ENCODE measurements at places on chromosomes 3 and 15. TPM values are rescaled to one million over a fixed set of nuclear protein-coding genes. Genes with fewer than 3 reads are reported as not detected.

TGM4 gene
- not detected for polyA plus RNA-seq

ADGRG7 gene
- polyA plus RNA-seq: 0.12 TPM

CXCR6 gene
- polyA plus RNA-seq: not detected

TCAIM gene
- 29.5 TPM for polyA plus RNA-seq

DLL4 gene
- 0.30 TPM for polyA plus RNA-seq

COL6A5 gene
- 6.0 TPM for polyA plus RNA-seq

SECISBP2L gene
- 5.4 TPM for polyA plus RNA-seq

IL17RB gene
- 2.8 TPM for polyA plus RNA-seq

LRRN1 gene
- polyA plus RNA-seq: not detected

TMEM212 gene
- polyA plus RNA-seq: not detected

LTF gene
- not detected for polyA plus RNA-seq

ISLR gene
- not detected for polyA plus RNA-seq

IL16 gene
- polyA plus RNA-seq: 15.0 TPM

DNA sequence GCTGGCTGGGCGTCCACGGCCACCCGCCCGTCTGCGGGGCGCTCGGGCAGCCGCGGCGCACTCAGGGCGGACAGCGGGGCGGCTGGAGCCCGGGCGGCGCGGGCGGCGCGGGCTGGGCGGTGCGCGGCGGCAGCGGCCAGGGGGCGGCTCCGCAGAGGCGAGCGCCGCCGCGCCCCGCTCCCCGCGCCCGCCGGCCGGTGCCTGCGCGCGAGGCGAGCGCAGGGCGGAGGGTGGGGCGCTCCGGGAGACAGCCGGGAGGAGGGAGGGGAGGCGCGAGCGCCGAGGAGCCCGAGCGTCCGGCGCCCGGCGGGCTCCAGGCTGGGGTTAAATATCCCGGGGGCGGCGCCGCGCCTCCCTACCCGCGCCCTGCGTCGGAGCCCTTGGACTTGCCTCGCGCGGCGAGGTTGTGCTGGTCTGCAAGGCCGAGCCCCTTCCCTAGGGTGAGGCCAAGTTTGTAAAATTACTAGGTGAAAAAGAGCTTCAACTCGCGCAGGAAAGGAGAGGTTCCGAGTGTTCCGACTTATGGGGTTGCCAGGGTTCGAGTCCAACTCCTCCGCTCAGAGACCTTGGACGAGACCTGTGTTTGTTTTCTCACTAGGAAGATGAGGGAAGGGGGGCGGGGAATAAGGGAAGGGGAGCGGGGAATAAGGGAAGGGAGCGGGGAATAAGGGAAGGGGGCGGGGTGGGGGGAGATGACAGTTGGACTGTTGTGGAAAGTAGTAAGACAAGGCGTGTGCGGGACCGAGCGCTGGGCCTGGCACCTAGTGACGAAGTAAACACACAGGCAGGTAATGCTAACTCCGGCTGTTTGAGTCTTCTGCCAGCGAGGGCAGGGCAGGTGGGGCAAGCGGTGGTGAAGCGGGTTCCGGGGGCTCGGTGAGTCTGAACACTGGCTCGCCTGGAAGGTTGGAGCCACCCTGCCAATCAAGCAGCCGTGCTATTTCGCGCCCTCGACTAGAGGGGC is at the start of gene TNFAIP8L3:
Gene TNFAIP8L3, minus strand, starts transcription at position 301 of the 964 bp plus-strand sequence. CDS start 311 bp downstream, outside the sequence.
- no peak for DNase-seq

DNA sequence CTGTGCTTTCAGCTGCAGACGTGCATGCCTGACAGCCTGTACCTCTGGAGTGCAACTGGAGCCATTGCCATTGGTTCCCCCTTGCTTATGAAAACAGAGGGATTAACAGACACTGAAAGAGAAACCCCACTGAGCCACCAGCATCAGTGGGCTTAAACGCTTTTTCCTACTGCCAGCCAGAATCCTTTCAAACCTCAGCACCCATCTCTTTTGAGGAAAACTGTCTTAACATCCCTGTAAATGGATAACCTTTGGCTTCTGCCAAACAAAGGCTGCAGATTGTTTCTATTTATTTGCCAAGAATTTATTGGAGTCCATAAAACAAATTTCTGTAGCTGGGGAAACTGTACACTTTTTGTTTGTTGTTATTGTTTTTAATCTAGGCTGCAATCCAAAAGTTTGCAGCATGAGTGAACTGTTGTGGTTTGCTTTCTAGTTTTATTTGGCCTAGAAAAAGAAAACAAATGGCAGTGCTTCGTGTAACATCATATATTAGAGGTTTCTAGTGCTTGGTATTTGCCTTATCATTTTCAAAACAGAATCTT is 369.2 kb upstream of the IL12A start:
- no peak for DNase-seq

DNA sequence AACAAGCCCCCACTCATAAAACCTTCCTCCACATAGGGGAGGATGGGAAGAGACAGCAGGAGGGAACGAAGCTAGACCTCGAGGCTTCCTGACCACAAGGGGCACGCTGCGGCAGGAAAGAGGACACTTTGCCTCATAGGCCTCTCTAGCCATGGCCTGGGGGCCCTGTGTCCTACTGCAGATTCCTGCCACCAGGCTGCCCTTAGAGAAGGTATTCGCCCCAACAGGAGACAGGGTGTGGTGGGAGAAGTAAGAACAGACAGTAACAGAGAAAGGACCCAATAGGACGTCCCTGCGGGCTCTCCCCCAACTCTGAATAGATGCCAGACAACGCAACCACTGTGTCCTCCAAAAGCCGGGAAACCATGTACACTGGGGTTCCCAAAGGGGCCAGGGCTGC is 36.8 kb downstream of the ADCY5 start:
- DNase-seq: no peak

DNA sequence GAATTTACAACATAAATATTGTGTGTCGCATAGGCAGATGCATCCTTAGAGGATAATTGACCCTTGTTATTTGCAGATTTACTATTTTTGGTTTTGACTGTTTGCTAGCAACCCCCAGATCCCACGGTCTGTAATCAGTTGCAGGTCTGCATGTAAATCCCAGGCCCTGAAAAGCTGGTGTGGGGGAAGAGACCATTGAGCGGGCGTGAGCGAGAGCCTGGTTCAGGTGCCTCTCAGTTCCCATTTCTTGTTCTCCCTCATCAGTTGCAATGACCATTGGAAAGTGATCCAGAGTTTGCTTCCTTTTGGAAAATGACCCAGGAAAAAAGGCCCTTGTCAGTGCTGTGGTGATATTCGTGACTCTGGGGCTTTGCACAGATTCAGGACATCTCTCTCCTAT is 238.9 kb downstream of the UACA start:
- no peak for DNase-seq

DNA sequence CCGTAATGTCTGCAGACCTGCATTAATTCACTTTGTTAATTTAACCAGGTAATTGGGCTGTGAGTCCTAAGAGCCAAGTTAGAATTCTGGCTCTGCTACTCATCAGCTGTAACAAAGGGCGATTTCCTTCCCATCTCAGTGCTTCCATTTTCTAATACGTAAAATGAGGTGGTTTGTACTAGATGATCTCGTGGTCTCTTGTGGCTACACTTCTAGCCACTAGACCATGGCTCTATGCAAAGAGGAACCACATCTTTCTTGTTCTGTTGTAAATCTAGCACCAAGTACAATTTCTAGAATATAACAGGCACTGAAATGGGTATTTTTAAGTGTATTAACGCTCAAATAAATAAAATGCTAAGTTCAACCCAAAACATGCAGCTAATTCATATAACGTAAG is 174.4 kb upstream of the THBS1 start:
- no peak for DNase-seq

DNA sequence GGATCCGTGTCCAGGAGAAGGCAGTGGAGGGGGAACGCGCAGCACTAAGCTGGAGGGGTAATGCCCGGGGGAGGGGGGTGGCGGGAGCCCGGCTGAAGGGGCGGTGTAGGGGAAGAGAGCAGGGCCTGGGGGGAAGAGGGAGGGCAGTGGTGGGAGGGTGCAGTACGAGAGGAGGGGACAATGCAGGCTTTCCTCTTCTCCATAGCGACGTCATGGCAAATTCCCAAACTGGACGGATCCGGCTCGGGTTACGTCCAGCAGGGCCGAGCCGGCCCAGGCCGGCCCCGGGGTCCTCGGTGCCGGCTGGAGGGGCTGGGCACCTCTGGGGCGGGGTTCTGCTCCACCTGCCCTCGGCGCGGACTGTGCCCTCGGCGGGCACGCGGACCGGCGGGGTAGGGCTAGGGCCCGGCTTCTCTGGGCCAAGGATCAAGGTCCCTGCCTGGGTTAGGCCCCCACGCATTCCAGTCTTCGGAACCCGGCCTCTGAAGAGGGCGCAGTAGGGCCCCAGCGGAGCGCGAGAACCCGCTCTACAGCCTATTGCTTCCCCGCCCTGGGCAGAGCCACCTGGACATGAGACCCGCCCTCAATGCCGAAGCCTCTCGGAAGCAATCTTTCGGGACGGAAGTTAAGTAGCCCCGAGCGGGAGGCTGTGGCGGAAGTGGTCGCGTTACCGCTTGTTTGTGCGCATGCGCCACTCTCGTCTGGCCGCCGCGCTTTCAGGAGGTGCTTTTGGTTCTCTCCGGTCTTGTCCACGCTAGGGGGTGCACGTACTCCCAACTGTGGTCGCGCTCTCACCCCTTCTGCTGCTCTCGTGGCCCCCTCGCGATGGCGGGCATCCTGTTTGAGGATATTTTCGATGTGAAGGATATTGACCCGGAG is 1.4 kb downstream of the POLR2H start:
- peak; percentile 89 for DNase-seq

GRCh38 chr15:90009301-90010022 is 8.3 kb downstream of the ZNF710 start:
- DNase-seq: no peak

- no peak for DNase-seq
Observed at GRCh38 chr15:74024687-74025086, 30.2 kb downstream of the PML start.

DNA sequence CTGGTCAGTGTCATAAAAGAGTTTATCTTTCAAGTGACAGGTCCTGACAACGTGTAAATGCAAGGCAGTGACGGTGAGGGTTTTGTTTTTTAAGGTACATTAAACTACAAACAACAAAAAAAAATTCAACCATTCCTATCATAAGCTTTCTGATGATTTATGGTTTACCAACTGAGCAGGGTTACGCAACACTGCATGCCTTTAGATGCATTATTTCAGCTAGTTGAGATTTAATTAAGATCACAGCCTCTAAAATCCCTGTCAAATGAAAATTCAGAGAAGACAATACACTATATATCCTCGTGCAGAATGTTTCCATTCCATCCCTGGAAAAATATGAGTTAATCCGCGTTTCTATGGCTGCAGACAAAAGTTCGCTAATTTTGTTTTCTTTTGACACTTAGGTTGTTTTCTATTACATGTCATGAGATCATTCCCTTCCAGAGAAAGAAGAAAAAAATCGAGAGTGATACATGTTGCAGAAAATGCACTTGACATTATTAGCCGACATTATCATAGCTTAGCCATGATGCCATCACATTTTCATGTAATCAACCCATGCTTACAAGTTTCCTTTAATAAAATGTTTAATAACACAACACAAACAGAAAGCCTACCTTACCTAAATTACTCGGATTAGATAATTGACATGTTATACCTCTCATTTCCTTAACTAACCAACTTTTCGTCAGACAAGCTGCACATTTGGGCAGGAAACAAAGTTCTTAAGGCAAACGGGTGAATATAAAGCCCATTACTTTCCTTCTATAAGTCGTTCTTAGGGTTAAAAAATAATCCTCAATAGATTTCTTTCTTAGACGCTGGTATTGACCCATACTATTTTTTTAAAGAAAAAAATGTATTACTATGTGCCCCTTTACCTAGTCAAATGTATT is 521.2 kb downstream of the FOXP1 start:
- DNase-seq: no peak

GRCh38 chr3:124935264-124935663 is 713 bp upstream of the MUC13 start:
- no peak for DNase-seq

- peak; percentile 60 for DNase-seq
Observed at GRCh38 chr15:81939604-81940440, 106.0 kb downstream of the MEX3B start.

- DNase-seq: no peak
Observed at GRCh38 chr3:125618851-125619250, 23.6 kb upstream of the OSBPL11 start.

DNA sequence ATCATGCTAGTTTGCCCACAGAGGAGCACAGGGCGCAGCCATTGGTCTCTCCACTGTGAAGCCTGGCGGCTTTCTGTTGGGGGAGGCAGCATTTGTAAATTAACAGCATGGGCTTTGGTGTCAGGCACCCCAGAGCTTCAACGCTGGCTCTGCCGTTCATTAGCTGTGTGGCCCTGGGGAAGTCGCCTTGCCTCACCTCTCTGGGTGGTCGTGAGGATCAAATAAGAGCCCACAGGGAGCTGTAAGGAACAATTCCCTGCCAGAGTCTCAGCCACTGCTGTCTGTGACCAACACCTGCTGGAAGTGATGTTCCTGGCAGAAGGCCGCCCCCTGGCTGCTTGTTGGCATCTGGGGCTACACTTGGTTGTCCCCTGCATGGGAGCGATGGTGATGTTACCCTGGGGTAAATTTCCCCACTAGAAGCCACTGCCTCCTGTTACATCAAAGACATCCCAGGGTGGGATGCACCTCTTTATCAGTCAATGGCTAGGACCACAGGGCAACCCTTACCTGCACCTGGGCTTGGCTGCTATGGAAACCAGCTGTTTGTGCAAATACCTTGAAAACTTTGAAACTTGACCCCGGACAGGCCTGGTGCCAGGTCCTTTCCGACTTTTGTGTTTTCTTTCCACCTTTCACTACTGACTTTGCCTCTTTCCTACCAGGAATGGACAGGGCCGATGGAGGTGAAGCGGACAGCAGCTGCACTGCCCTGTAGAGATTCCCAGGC is 36.9 kb downstream of the DNASE1L3 start:
- DNase-seq: peak; percentile 61

DNA sequence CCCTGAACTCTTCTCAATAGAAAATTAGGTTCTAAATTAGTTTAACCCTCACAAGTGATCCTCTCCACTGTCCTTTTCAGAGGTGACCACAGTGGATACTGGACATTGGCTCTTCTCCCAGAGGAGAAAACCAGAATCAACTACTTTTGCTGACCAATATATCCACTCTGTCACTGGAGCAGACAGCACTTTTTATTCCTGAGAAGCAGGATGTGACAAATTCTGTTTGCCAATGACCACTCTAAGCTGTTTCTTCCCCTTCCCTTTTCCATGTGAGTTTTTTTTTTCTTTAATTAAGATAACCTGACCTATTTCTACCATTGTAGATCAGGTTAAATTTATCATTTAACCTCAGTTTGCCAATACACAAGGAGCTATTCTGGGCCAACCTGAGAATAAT is 79.7 kb upstream of the ZNF280D start:
- DNase-seq: no peak

GRCh38 chr15:39599871-39600270 is 19.0 kb downstream of the THBS1 start:
- DNase-seq: no peak

GRCh38 chr3:181311186-181311585 is 321.6 kb upstream of the DNAJC19 start:
- DNase-seq: no peak

- peak; percentile 10 for DNase-seq
Observed at GRCh38 chr3:153980252-153980590, 141.0 kb upstream of the ARHGEF26 start.

DNA sequence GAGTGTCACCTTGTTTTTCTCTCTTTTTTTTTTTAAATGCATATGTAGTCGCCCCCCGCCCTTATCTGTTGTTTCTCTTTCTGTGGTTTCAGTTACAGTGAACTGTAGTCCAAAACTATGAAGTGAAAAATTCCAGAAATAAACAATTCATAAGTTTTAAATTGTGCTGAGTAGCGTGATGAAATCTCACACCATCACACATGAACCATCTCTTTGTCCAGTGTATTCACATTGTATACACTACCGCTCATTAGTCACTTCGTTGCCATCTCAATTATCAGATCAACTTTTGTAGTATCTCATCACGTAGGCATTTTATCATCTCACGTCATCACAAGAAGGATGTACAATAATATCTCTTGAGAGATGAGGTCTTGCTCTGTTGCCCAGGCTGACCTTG is 62.5 kb upstream of the MLF1 start:
- DNase-seq: no peak

GRCh38 chr15:46682969-46683791 is 1034.1 kb upstream of the SEMA6D start:
- DNase-seq: no peak
